ENCODE measurements at places on chromosomes 2 and 18.

DNA sequence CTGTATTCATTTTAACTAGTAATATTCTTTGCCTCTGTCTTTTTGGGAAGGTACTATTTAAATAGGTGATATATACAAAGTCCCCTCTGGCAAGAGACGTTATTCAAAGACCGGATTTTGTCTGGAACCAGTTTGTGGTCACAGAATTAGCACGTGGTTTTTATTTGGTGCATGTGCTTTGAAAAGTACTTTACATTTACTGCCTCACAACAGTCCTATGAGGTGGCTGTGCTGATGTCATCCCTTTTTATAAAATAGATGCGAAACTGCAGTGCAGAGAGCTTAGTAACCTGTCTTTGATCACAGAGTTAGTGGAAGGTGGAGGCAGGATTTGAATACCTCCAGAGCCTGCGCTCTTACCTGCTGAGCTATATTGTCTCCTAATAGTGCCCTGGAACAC, 4.0 kb downstream of the LPIN1 start:
- peak; percentile 26 for DNase-seq

- DNase-seq, result no peak
Measured at GRCh38 chr2:4618630-4619228, 915.4 kb downstream of the DCDC2C start.

DNA sequence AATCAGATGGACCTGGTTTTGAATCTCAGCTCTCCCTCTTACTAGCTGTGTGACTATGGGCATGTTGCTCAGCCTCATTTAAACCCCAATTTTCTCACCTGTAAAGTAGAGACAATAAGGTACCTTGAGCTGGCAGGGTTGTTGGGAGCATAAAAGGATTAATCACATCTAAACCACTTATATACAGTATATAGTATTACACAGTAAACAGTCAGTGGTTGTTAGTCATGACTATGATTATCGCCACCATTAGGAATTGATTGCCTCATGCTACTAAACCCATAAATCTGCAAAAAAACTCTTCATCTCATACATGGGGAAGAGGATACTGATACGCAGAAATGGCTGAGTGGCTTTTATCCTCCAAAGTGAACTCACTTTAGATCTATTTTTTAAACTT, 65.8 kb downstream of the INO80D start:
- DNase-seq, result no peak

DNA sequence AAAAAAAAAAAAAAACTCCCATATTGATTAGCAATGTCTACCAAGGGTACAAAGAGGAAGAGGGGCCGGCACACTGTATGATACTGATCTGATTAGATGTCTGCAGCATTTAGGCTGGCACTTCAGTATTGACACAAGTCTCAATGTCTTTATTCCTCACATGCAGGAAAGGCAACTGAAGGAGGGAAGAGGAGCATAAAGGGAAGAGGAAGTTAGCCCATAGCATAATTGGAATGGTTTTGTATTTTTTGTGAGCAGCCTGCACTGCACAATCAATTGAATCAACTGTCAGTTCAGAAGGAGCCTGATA, 79.0 kb downstream of the DNER start:
- no peak for DNase-seq

DNA sequence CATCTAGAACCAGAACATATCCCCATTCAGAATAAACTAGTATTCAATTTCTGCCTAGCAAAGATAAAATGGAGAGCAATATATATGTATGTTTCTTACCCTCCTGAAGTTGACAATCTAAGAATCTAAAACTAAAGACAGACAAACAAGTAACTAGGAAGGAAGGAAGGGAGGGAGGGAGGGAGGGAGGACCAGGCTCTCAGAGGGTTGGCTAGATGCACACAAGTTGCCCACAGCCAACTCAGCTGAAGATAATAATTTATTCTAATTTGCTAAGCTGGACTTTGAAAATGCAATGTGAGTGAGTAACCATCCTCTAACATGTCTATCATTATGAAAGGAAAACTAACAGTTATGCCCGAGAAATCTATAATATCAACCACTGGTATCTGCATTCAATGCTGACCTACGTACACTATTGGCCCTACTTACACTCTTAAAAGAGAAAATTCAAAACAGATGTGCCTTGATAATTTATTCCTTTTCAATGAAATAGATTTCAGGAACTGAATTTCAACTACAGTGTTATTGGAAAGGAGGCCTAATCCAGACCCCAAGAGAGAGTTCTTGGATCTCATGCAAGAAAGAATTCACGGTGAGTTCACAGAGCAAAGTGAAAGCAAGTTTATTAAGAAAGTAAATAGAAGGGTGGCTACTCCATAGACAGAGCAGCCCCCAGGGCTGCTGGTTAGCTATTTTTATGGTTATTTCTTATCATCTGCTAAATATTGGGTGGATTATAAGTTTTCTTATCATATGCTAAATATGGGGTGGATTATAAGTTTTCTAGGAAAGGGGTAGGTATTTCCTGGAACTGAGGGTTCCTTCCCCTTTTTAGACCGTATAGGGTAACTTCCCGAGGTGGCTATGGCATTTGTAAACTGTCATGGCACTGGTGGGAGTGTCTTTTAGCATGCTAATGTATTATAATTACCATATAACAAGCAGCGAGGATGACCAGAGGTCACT, 288.5 kb upstream of the SLC39A10 start:
- DNase-seq, result no peak

GRCh38 chr2:129906139-129906860, 73.2 kb upstream of the RAB6C start:
- no peak for DNase-seq

DNA sequence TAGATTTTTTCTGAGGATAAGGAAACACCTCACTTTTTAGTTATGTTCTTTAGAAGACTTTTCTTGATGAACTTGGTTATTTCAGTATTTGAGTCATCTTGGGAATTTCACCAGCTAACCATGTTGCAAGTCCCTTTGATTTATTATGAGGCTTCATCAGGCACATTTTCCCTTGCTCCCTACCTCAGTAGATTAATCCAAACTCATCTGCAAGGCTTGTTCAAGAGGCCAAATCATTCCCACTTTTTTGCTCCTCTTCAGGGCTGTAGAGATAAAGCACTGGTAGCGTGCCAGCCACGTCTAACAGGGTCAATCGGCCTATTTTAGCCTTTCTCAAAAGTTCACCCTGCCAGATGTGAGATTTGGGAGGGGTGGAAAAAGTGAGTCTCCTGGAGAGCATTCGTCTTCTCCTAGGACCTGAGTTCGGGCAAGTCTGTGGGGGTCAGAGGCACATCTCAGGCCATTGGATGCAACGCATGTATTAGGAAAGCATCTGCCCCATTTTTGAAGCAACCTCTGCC, 120.3 kb downstream of the RDH14 start:
- DNase-seq, result no peak

DNA sequence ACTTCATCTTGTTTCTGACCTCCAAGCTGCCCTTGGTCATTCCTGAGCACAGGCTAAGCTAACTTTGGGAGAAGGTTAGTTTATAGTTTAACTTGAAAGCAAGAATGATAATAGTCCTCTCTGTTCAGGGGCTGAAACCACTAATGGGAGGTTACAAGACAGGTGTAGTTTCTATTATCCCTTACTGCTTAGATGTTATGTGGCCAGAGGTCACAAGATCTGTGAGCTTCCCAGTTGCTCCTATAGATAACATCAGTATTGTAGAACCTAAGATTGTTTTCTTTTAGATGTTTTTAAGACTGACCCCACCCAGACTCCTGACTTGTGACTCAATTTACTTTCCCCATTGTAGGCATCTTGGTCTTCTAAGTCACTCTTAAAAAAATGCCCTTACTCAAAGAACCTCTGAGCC, 94.8 kb upstream of the LPIN2 start:
- DNase-seq, result no peak

DNA sequence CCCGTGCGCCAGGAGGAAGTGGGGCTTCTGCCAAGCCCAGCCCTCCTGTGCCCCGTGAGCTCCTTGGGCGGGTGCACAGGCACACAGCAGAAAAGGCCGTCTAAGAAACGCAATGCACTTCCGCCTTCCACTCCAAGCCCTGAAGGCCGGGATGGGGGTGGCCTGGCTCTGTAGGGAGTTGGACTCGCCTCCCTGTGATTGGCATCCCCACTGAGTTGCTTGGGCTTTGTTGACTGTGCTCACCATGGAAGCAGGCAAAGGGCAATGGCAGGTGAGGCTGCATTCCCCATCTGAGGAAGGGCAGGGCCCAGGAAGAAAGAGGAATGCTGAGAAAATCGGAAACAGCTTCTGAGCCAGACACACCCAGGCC, 66.8 kb downstream of the CRACDL start:
- DNase-seq, result peak; percentile 95

DNA sequence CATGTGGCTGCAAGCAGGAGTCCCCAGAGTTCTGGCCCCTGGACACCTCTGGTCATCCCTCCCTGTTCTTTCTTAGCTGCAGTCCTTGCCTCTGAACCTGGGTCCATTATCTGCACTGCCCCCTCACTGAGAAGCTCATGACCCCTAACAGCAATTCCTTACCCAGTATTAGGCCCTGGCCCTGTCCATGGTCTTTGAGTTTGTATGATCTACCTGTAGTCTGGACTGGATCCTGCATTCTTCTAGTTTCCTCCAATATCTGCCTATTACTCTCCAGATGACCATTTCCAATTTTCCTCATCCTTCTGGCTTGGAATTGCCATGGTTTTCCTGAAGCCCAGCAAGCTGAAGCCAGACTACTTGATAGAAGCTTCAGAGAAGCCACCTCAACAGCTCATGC, 302.4 kb upstream of the HS6ST1 start:
- no peak for DNase-seq
